Mucosa of descending colon (tissue), 3 donors: ENCODE measurements at places on chromosomes 2 and 18.

GRCh38 chr2:181526014-181526413, 68.8 kb downstream of the ITGA4 start:
- no peak for DNase-seq

- DNase-seq: no peak
Measured at GRCh38 chr18:67766930-67767329, 250.4 kb upstream of the DSEL start.

GRCh38 chr2:84653302-84653701, 137.0 kb downstream of the DNAH6 start:
- no peak for DNase-seq

GRCh38 chr2:235268535-235268934, 225.3 kb upstream of the AGAP1 start:
- no peak for DNase-seq

- no peak for DNase-seq
Measured at GRCh38 chr2:176826984-176827668, 385.5 kb upstream of the HNRNPA3 start.

- DNase-seq: no peak
Measured at GRCh38 chr18:40013001-40013609, 1941.9 kb upstream of the PIK3C3 start.

DNA sequence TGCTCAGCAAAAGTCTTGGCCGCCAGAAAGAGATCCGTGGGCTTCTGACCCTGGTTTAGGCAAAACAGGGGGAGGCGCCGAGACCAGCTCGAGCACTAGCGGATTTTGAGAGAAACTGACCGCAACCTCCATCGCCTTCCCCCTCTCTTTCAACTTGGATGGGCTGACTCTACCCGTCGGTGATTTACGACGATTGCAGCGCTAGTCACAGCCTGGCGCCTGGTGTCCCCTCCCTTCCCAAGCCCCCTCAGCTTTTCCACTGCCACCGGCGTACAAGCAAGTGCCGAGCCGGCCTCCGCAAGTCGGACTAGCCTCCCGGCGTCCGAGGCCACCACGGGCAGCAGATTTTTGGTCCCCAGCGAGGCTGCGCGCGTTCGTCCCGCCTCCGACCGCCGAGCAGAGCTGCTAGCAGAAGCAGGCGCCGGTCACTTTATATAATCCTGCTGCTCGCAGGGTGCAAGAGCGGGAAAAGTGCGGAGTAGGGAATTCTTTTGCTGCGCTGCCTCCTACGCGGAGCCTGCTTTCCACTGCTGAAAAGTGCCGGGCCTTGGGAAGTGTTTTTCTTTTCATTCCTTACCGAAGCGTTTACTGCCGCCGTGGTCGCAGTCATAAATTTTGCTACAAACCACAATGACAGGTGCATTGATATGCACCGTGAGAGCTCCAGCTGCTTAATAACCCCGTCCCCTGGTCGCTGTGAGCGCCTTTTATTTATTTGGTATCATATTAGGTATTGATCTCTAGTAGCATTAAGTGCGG, 7.7 kb downstream of the HOXD3 start:
- no peak for DNase-seq

DNA sequence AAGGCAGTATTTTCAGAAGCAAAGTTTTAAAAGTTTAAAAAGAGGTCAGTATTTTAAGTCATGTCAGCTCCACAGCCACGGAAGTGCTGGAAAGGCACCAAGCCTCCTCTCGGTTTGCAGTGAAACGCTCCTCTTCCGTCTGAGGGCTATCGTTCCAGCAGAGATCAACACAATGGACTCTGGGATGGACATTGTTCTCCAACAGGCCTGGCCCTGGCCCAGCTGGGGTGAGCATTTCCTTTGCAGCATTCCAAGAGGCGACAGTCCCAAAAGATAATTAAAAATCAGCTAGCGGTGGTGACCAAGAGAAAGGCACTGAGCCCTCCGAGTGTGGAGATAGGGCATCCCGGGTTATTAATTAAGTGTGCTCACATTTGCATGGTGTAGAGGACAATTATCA, 95.9 kb upstream of the LCLAT1 start:
- DNase-seq: no peak

DNA sequence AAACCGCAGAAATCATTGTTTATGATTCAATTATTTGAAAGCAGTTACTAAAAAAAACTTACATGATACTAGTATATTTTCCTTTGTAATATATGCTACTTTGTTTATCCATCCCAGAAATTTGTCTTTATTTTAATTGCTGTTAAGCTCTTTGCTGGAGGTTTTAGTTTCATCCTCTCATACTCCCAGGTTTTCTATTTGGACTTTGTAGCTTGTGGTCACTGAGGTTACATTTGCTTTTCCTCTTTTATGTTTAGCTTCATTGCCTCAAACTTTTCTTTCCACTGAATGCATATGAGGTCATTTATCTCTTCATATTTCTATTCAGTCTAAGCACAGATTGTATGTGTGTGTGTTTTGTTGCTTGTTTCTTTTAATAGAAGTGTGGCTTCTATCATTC, 89.9 kb downstream of the ERBB4 start:
- DNase-seq: no peak

GRCh38 chr2:230000118-230000841, 68.4 kb downstream of the SLC16A14 start:
- no peak for DNase-seq

DNA sequence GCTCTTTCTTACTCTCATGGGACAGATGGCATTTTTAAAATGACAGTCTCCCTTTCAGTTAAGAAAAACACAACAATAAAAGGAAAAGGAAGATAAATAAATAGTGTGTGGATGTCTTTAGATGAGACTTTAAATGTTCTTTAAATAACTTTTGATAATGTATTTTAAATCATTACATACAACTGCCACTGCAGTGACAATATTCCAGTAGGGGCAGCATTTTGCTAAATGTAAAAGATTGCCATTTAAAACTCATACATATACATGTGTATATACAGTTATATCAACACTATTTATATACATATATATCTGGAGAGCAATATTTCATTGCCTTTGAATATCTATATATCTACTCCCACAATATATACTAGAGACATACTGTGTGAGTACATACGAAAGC, 90.7 kb downstream of the INO80D start:
- DNase-seq: no peak

- DNase-seq: peak; percentile 5
Measured at GRCh38 chr18:3340682-3341097, 78.8 kb downstream of the MYL12B start.

- no peak for DNase-seq
Measured at GRCh38 chr2:69226903-69227302, 160.1 kb downstream of the GFPT1 start.

DNA sequence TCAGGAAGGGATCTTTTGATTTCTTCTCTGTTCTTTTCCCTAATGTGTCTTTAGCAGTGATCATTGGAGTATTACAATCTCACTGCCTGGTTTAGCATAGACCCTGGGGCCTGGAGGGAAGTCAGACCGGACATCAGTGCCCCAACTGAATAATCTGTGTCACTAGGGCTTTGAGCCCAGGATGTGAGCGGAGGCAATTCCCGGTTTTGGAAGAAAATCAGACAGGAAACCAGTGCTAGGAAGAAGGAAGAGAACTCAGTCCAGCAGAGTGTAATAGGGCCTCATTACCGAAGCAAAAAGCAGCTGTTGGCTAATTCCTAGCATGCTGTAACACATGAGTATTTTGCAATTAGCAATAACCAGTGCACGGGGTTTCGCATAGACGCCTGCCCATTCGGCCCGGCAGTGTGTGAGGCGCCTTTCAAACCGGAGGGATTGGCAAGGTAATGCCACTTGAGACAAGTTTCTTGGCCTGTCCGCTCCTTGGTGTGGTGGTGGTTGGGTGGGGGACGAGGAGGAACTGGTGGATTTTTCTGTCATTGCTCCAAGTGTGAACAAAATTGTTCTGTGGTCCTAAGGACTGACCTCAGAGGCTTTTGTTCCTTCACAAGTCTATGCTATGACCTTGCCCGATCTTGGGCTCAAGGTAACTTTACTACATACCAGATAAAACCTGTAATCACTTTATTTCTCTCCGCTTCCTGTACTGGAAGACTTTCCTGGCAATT, 2.8 kb downstream of the FOSL2 start:
- peak; percentile 69 for DNase-seq

- DNase-seq: no peak
Measured at GRCh38 chr18:35746826-35747339, 165.3 kb downstream of the GALNT1 start.

DNA sequence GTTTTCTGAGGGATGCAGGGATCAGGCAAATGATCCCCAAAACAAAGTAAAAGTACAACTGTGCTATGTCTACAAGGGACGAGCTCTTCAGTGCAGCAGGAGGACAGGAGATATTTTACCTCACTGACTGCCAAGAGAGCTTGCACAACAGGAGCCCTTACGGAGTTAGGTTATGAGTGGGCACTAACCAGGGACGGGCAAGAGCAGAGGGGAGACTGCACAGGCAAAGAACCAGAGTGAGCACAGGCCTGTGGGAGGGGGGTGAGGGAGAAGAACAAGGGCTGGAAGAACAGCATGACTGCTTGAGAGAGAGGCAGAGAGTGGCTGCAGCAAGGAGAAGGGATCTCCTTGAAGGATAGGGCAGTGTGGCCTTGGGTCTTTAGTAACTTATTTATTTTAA, 101.1 kb upstream of the PID1 start:
- DNase-seq: no peak

DNA sequence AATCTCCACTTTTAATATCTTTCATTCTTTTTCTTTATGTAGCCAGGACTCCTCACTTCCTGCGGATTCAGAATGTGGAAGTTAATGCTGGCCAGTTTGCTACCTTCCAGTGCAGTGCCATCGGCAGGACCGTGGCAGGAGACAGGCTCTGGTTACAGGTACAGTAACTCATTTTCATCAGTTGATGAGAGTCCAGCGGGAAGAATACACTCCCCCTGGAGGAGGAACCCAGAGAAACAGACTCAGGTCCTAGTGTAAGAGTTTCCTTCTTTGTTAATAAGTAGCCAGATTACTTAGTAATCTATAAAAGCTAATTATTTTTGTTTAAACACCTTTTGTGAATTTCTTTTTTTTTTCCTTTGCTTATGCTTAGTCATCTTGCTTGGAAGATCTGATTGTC, 359.4 kb downstream of the PTPRM start:
- no peak for DNase-seq

DNA sequence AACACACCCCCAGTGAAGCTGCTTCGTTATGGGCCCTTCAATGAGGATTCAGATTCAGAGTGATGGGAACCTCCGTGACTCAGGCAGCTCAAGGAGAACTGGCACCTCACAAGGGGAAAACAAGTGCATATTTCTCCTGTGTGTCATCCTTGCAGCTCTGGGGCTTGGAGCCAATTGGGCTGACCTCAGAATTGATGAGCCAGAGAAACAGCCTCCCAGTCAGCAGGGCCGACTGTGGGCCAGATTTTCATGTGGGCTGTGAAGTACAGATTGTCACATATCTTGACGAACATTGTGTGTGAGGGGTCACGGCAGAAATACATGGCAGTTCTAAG, 189.6 kb upstream of the SP5 start:
- DNase-seq: peak; percentile 33

- DNase-seq: no peak
Measured at GRCh38 chr2:159077869-159078268, 109.4 kb downstream of the TANC1 start.

DNA sequence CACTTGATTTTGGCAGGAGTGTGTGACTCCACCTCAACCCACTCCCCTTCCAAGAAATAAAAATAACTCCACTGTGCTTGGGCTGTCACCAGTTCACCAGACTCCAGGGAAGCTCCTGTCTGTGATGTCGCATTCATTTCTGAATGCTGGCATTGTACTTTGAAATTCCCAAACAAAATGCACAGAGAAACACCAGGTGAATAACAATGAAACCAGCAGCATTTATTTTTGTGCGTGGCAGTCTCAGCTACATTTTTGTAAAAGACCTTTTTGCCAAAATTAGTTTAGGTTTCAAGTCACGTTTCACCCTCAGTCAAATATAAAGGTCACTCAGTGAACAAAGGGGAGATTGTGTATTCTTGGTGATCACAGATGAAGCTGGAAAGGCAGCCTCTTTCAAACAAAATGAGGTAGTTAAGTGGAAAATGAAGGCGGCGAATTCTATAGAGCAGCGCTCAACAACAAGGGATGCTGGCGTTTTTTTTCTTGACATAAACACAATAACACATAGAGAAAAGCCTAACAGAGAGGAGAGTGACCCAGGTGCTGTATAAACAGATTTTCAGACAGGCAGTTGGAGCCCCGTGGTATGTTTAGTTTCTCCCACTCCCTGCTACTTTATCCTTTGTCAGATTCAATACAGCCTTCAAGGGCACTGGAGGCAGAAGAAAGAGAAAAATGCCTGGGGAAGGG, 210.3 kb upstream of the GCFC2 start:
- no peak for DNase-seq

DNA sequence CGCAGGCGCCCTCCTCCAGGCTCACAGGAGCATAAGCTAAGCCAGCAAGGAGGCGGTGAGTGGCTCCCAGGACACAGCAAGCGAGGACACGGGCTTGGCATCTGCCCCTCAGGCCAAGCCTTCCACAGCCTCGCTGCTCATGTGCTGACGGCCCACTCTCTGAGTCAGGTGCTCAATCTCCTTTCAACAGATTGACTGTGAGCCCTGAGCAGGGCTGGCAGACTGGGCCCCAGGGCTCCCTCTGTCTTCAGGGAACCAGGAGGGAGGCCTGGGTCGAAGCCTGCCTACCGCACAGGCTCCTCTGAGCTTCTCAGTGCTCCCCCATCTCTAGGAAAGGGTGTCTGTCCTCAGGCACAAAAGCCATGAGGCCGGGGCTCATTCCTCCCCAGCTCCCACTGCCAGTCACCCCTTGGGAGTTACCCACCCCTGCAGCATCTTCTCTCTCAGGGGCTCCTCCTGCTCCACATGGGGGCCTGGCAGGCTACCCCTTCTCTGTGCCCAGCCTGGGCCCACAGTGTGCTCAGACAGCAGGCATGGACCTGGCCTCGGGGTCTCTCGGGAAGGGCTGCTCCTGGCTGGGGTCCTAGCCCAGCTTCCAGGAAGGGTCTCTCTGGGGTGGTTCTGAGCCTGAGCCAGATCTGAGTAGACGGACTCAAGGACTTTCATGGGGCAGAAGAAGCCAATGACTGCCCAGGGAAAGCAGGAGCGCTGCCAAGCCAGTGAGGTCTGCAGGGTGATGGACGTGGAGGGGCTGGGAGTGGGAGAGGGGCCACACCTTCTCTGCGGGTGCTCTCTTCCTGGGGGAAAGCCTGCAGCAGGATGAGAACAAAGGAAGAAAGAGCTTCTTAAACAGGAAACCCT, 138.0 kb upstream of the GPC1 start:
- DNase-seq: no peak

DNA sequence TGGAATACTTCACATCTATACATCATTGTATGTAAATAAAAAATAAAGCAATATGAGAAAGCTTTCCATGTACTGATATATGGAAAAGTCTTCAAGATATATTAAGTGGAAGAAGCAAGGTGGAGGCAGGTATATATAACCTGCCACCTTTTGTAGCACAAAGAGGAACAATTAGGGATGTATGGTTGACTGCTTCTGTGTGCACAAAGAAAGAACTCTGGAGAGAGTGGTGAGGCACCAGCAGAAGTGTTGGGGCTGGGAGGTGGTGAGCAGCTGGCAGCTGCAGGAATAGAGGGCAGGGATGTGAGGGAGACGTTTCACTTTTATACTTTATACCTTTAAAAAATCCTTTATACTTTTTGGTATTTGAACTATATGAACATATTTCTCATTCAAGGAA, 26.1 kb downstream of the KIF5C start:
- no peak for DNase-seq

GRCh38 chr18:9337873-9338272, 3.3 kb downstream of the TWSG1 start:
- DNase-seq: no peak
